ENCODE measurements at places on chromosomes 16 and 17.

GRCh38 chr17:38562215-38562569, 43.6 kb downstream of the SRCIN1 start:
- no peak for DNase-seq

GRCh38 chr17:72501404-72502370, 380.9 kb downstream of the SOX9 start:
- DNase-seq: no peak

GRCh38 chr16:67539691-67540635, 11.3 kb downstream of the RIPOR1 start:
- no peak for DNase-seq

DNA sequence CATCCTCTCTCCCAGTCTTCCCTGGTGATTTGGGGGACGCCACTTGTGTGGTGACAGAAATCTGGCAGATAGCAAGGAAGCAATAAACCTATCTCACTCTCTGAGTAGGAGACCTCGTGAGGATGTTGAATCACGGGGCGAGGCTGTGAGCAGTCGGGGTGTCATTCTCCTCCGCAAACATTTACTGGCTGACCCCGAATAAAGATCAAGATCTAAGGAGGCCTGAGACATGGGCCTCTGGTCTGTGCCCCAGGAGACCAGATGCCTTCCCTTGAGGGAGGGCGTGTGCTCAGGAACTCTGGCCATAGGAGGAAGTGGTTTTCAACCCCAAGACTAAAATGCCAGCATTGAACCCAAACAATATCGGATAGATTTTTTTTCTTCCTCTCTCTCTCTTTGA, 53.1 kb downstream of the FOXL1 start:
- DNase-seq: no peak

DNA sequence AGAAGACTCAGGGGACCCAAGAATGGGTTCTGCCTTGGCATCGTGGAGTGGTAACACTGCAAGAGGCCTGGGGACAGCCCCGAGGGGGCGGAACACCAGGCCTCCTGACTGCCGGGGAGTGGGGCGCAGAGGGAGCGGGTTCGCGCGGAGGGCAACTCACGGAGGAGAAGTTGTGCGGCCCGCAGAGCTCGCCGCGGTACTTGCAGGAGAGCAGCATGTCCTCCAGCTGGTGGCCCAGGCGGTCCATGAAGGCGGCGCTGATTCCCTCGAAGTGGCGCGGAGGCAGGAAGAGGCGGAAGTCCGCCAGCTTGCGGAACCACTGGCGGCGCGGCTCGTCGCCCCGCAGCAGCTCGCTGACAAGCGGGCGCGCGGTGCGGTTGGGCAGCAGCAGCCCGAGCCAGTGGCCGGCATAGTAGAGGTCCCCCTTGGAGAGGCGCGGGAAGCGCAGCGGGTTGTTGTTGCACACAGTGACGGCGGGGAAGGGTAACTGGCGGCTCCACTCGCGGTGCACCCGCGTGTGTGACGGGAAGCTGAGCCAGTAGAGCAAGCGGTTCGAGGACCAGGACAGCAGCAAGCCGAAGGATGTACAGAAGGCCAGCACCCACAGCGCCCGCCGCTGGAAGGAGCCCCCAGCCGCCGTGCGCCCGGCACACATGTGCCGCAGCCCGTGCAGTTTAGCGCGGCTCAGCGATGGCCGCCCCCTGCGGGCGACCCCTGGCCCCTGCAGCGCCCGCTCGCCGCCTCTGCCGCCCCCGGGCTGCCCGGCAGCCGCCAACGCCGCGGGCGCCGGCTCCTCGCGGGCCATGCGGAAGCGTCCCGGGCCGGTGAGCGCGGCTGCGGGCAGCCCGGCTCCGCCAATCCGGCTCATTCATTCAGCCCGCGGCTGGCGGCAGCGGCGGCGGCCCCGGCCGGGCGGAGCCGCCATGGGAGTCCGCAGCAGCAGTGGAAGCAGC, 1.6 kb downstream of the ASIC2 start:
- peak; percentile 79 for DNase-seq

- no peak for DNase-seq
Measured at GRCh38 chr17:75612906-75613626, 20.2 kb upstream of the SMIM5 start.

DNA sequence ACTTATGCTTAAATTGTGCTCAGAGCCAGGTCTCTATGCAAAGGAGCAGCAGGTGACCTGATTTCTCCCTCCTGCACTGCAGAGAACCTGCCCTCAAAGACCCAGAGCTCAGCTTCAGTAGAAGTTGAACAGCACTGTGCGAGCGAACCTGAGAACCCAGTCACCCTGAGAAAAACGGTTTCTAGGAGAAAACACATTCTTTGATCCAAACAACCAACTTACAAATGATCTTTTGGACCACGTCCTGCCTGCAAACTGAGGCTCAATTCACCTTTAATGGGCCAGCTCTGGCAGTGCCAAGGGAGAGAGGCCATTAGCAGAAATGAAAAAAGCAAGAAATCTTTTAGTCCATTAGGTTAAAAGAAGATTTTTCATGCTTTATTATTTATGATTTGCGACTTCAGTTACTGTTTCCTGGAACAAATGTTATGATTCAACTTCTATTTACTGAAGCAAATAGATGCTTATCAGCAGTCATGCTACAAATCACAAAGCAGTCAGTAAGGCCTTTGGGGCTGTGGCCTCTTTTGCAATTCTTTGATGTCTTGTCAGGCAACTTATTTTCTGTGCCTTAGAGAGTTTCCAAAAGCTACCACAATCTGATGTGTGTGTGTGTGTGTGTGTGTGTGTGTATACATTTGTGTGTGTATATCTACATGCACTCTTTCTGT, 65.7 kb upstream of the LRRC37A3 start:
- peak; percentile 32 for DNase-seq

DNA sequence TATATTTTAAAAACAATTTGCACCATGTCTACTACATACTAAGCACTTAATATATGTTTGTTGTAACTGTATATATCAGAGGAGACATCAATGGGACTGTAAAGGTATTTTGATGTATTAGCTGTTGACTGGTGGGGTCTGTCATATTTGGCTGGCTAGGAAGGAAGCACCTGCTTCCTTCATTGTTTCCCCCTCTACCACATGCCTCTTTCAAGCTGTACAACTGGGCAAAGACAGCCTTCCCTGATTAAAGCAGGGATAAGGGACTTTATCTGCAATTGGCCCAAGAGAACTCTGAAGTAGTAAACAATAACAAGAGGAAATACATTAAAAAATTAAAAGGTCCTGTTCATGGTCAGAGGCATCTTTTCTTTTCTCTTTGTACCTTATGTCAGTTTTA, 5.5 kb upstream of the SLFN12L start:
- no peak for DNase-seq

- no peak for DNase-seq
Measured at GRCh38 chr16:73775841-73776388, 520.7 kb upstream of the PSMD7 start.
